ENCODE measurements at places on chromosomes 5 and 9. TPM values are rescaled to one million over a fixed set of nuclear protein-coding genes. Genes with fewer than 3 reads are reported as not detected.

- no peak for DNase-seq
Observed at GRCh38 chr9:5621327-5621726, 7.6 kb upstream of the RIC1 start.

DNA sequence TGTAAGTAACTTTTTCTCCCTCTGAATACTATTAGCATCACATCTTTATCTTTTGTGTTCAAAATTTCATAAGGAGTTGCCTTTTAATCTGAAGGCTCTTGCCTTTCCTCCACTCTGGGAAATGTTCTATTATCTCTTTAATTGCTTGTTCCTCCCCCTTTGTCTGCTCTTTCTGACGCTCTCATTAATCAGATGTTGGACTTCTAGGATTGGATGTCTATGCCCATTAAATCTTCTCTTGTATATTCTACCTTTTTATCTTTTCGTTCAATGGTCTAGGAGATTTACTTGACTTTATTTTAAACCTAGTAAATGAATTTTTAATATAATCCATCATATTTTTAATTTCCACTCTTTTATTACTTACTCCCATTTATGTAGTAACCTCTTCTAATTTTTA lies 76.7 kb downstream of the MARCHF3 start:
- DNase-seq: no peak

- DNase-seq: no peak
Observed at GRCh38 chr9:17752021-17752420, 173.2 kb downstream of the SH3GL2 start.

DNA sequence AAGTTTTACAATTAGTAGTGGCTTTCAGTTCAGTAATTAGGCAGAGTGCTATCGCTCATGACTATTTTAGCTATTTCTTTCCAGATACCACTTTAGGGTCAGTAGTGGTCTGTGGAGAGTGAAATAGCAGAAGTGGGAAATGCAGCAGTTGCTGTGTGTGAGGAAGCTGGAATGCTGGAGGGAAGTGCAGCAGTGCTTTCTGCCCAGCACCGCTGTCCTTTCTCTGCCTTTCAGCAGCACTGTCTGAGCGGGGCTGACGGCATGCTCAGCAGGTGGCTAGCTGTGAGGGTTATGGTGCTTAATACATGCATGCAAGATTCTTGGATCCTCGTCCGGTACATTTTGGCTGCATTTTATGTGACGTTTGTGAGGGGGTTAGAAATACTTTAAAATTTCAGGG lies 213.9 kb downstream of the PBX3 start:
- no peak for DNase-seq

The SPINK6 gene
- not detected for total RNA-seq

DNA sequence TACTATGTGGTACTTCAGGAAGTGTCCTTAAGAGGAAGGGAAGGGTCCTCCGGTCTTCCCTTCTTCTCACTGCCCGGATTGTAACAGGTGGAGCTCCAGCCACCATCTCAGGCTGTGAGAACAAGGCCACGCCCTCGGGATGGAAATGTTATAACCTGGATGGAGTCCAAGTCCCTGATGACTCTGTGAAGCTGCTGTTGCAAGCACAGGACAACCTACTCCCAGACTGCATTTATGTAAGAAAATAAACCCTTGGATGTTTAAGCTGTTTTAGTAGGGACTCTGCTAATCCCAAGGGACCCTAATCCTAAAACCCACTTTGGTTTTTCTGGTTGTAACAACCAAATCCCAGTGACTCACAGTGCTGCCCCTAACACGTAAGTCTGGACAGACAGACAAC lies 221.6 kb downstream of the ACTL7B start:
- DNase-seq: no peak

- DNase-seq: no peak
Observed at GRCh38 chr5:15575666-15576065, 75.7 kb downstream of the FBXL7 start.

- DNase-seq: no peak
Observed at GRCh38 chr9:37623267-37623666, 27.5 kb upstream of the FRMPD1 start.

- no peak for DNase-seq
Observed at GRCh38 chr5:96331210-96331609, 101.8 kb downstream of the PCSK1 start.

The BTNL8 gene
- 82.2 TPM for total RNA-seq

DNA sequence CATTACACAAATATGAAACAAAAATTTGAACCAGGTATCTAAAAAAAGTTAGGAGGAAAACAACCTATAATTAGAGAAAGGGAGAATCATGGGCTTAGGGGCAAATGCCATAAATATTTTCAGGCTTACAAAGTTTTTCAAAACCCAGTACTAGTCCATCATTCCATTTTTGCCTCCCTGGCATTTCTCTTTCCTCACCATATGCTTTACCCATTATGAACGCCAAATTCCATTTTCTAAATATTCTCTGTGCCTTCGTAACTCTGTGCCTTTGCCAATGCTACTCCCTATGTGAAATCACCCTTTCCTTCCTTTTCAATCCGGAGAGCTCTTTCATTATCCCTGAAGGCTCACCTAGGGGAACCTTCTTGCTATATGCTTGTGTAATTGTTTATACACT lies 434.1 kb downstream of the ZSWIM6 start:
- no peak for DNase-seq

DNA sequence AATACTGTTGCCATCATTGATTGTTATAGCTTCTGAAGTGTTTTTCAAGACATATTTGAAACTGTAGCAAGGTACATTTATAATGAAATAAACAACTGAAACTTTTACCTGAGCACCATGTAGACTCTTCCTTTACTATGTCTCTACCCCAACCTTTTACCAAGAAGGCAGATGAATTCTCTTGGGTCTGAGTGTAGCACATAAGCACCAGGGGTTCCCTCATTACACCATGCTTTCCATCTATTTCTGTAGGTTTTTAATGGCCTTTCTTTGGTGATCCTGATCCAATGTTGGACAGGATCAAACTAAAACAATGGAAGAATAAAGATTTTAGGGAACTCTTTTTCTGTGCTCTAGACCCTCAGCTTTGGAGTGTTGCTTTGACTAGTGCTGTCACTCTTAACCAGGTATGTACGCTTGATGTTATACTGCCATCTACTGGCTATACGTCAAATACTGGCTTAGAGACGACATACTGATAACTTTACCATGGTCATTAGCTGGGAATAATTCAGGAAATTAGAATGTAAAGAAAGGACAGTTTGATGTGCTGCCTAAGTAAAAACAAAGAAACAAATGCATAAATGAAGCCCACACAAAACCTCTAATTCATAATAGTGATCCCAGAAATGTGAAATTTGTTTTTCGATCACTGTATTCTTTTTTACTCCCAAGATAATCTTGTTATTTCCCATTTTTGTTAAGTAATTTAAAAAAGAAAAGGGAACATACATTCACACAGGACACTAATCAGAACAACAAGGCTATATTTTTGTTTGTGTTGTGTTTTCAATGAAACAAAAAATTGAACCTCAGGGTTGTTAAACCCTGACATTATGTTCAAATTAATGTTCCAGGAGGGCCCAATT lies 30.7 kb downstream of the IFNW1 start:
- no peak for DNase-seq

DNA sequence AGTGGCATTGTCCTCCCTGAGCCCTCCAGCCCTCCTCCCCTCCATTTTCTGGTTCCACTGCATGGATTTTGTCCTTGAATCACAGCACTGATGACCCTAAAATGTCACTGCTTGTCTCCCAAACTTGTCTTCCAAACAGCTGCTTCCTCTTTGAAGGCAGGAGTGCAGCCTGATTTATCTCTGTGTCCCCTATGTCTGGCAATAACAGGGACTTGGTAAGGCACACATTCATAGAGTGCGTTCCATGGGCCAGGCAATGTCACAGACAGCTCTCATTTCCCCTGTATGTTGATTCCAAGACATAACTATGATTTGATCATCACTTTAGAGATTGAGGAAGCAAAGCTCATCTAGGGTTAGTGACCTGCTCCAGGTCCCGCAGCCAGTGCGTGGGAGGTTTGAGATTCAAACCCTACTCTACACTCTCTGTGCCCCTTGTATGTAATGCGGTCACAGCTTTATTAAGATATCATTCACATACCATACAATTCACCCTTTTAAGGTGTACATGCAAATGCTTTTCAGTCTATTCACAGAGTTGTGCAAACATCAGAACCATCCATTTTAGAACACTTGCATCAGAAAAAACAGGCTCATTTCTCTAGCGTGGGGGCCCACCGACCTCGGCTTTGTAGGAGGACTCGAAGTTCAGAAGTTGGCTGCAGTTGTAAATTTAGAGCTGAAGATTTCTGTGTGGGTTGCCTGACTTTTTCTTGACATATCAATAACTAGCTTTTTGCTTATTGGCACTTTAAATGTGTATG lies 28.4 kb upstream of the BOD1 start:
- no peak for DNase-seq

GRCh38 chr5:96377597-96377996 lies 55.5 kb downstream of the PCSK1 start:
- DNase-seq: no peak

The CXCL14 gene
- total RNA-seq: 24.2 TPM

- no peak for DNase-seq
Observed at GRCh38 chr9:71490810-71491209, 277.5 kb downstream of the CEMIP2 start.

The UGT3A2 gene
- total RNA-seq: not detected

- DNase-seq: peak; percentile 75
Observed at GRCh38 chr9:112844771-112845542, 45.7 kb downstream of the SLC46A2 start.

DNA sequence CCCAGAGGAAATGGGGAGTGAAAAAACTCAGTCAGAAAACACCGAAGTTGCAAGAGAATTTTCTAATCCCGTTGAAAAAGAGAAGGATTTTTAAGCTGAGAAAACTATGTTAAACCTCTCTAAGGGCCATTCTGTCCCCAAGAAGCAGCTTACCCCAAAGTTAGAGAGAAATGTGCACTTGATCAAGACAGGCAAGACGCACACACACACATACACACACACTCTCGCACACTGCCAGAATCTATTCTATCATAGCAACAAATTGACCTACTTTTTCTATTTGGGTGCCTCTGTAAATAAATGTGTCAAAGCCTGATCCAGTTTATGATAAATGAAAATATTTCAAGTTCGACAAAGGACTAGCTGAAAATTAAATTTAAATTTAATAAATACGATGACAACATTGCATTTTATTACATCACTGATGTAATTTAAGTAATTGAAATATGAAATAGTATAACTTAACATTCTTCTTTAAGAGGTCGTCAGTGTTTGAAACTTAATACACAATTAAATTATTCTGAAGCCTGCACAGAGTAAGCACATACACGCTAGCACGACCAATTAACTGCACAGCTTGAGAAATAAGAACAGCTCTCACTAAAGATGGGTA lies 5.9 kb downstream of the NFIL3 start:
- no peak for DNase-seq

- DNase-seq: no peak
Observed at GRCh38 chr5:135139381-135140134, 105.5 kb upstream of the PITX1 start.

The RHOBTB3 gene
- 56.5 TPM for total RNA-seq

The SV2C gene
- 1.2 TPM for total RNA-seq

GRCh38 chr5:170444181-170444580 lies 55.0 kb upstream of the KCNMB1 start:
- DNase-seq: no peak

DNA sequence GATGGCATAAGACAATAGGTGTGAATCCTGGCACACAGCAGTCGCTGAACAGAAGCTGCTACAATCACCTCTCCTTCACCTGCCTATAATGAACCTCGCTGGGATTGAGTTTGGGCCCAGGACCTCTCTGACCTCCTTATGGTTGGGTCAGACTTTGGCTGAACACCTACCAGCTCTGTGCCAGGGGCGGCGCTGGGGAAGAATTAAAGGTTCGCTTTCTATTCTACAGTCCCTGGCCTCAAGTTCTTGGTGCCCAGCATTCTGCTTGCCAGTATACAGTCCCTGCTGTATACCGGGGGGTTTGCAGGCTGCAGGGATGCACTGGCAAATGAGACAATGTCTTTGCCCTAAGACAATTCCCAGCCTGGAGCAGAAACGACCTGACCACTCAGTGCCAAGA lies 895 bp upstream of the STRBP start:
- DNase-seq: no peak

DNA sequence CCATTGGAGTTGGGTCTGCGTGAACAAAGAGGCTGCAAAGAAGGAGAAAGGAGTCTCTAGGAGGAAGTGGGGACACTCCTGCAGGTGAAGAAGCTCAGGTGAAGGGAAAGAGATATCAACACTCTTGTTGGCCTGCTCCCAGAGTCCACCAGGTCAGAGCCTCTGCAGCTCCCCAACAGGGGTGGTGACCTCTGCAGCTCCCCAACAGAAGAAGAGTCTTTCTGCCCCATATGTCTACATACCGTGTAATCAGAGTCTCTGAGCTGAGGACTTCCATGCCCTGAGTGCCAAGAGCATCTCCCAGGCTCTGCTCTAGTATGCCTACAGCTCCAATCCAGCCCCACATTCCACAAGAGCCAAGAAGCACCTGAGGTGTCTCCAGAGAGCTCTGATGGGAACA lies 67.4 kb upstream of the TRPC7 start:
- DNase-seq: no peak

The CDC26 gene
- 45.8 TPM for total RNA-seq

GRCh38 chr5:99795031-99795430 lies 740.1 kb upstream of the FAM174A start:
- no peak for DNase-seq

- peak; percentile 71 for DNase-seq
Observed at GRCh38 chr5:150411245-150411979, 1.3 kb downstream of the CD74 start.

The PCDHB7 gene
- total RNA-seq: not detected

The ISOC1 gene
- 21.3 TPM for total RNA-seq

GRCh38 chr5:124193371-124193789 lies 553.1 kb downstream of the ZNF608 start:
- DNase-seq: no peak

DNA sequence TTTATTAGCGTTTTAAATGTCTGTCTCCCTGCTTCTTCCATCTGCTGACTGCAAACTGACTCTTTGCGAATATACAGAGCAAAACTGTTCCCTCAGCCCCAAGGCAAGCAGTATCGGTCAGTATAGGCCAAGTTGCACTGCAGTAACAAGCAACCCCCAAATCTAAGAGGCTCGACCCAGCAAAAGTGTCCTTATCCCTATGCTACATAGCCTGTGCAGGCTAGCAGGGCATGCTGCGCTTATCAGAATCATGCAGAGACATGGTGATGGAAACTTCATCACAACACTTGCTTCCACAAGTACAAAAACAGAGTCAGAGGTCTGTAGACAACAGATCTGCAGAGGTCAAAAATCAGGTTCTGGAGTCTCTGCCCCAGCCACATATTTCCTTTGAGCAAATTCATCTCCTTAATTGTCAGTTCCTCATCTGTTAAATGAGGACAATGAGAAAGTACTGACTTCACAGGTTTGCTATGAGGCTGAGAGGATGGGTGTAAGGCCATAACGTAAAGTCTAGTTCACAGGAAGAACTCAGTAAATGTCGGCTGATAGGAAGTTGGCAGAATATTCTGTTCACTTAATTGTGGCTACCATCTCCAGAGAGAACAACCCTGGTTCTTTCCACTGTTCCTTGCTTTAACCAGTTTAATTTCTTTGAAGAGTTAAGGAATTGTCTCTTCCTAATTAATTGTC lies 9.6 kb upstream of the IL17B start:
- DNase-seq: no peak

All from mucosa of descending colon (tissue), 3 donors.